MCF 10A (cell line): ENCODE measurements at places on chromosomes 2 and 18. TPM values are rescaled to one million over a fixed set of nuclear protein-coding genes. Genes with fewer than 3 reads are reported as not detected.

CFAP221 gene
- not detected in 2 replicates for total RNA-seq

CNRIP1 gene
- 0.84 and 2.4 TPM in 2 replicates for total RNA-seq

FZD7 gene
- total RNA-seq: 1.1 and 1.8 TPM in 2 replicates

MORN2 gene
- 13.9 and 14.8 TPM in 2 replicates for total RNA-seq

CDH2 gene
- 14.6 and 15.1 TPM in 2 replicates for total RNA-seq

PARD6G gene
- total RNA-seq: 8.1 and 8.2 TPM in 2 replicates

DIPK1C gene
- not detected in 2 replicates for total RNA-seq

CNDP1 gene
- not detected in 2 replicates for total RNA-seq

RGPD8 gene
- 13.9 and 16.2 TPM in 2 replicates for total RNA-seq

ATP6V1C2 gene
- 0.19 and 0.47 TPM in 2 replicates for total RNA-seq

IL36G gene
- not detected in 2 replicates for total RNA-seq

MYOM1 gene
- 0.21 and 0.88 TPM in 2 replicates for total RNA-seq

COL4A3 gene
- 0.12 and 0.49 TPM in 2 replicates for total RNA-seq

RGPD4 gene
- total RNA-seq: 0.10 and 0.14 TPM in 2 replicates

BUB1 gene
- 23.0 and 25.5 TPM in 2 replicates for total RNA-seq
